Activated CD4-positive, alpha-beta T cell treated with anti-CD3 and anti-CD28 coated beads, Interleukin-2, amount 50 U/mL, for 48 hours (primary cell): ENCODE measurements at places on chromosomes 16 and 17.

DNA sequence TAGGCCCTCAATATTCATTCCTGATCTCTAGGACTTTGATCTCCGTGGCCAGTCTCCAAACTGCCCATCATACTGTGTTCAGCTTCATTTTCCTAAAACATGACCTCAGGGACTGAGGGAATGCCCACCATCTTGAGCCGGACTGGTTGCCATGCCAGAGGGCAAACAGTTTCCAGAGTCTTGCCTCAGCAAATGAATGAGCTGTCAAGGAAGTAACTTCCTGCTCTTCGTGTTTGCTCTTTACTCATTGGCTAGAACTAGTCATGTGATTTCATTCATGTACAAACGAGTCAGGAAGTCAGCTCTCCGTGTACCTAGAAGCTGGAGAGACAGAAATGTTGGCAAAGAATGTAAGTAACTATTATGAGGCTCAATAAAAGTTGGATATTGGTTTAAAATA is 50.2 kb downstream of the ANKFN1 start:
- no peak for DNase-seq

GRCh38 chr17:40511667-40512220 is 10.3 kb upstream of the TNS4 start:
- no peak for DNase-seq

DNA sequence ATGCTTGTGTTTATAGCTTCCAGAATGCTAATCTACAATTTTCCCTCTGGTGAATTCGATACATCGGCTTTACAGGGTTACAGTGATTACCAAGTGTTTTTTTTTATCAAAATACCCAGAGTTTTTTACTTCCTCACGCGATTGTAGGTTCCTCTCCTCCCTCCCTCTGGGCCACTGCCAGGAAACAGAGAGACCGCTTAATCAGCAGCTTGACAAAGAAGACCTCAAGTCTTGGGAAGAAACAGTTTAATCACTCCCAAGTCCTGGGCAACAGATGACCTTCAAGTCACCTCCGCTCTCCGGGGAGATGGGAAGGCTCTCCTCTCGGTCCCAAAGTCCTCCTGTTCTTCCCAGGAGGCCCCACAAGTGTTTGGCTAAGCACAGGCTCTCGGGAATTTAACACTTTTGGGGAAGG is 23.5 kb downstream of the SMTNL2 start:
- DNase-seq: no peak

- no peak for DNase-seq
Observed at GRCh38 chr17:28960256-28961061, 9.1 kb upstream of the PHF12 start.

- DNase-seq: no peak
Observed at GRCh38 chr16:53989597-53989996, 285.6 kb downstream of the FTO start.

DNA sequence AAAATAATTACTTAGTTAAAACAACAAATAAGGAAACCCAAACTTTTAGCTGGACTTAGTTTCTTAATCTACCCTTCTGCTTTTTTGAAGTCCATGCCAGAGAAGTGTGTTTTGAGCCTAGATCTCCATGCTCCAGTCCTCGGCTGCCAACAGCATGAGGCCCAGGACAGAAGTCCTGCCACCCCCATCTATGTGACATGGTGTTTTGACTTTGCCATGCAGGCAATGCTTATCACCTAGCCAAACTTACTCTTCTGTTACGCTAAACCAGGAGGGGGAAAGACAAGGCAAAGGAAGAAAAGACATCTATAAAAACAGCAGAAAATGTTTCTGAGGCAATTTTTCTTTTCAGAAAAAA is 119.5 kb downstream of the PARN start:
- DNase-seq: no peak

- DNase-seq: no peak
Observed at GRCh38 chr17:81480140-81481072, 32.2 kb downstream of the ACTG1 start.

DNA sequence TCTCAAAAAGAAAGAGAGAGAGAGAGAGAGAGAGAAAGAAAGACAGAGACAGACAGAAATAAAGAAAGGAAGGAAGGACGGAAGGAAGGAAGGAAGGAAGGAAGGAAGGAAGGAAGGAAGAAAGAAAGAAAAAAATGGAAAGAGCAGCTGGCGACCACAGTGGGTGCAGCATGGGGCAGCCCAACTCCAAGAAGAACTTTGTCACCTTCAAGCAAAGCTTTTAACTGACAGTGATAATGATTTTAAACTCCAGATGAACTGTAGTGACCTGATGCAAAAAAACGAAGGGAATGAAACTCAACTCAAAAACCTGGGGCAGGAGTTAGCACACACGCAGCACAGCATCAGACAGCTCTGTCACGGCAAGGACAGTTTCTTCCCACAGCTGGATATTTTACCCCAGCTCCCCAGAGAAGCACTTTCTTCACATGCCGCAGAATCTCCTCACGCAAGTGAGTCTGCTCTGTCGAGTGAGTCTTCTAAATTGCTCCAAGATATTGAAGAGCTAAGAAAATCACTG is 5.0 kb upstream of the ARHGAP17 start:
- DNase-seq: no peak

DNA sequence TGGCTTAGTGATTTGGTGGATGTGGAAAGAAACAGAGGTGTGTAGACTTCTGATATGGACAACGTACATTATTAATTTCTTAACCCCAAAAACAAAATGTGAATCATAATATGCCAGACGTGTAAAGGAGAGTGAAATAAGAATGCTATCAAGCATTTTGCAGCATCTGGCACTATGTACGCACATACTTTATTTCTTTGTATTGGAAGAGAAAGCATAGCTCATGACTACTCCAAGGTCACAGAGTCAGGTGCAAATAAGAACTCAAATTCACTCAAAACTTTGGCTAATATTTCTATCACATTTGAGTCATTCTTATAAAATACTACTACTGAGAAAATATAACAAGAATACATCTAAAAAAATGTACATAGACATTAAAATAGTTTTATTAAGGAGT is 74.8 kb downstream of the TTC19 start:
- DNase-seq: no peak

GRCh38 chr17:74525781-74526288 is 5.4 kb downstream of the CD300LB start:
- DNase-seq: no peak

DNA sequence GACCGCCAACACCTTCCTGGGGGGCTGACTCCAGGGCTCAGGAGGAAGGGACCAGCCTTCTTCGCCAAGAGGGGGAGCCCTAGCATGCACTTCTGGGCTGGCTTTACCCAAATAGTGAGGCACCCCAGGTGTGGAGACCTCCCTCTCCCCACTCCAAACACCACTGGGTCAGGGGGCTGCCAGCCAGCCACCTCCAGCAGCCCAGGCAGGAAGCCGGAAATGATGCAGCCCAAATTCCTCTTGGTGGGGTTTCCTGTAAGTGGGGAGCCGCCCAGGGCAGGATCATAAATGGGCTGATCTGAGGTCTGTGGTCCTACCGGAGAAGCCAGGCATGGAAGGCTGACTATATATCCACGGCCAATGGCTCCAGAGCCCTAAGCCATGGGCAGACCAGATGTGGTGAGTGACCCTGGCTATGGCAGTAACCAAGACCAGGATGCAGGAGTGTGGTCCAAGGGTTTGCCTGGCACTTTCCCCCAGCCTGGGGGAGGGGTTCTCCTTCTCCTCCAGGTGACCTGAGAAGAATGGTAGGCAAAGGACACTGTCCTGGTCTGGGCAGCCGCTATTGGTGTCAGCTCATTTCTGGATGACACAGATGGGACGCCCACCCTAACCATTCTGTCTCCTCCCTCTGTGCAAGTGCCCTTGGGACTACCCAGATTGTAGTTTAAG is 4.2 kb downstream of the GIT1 start:
- DNase-seq: no peak

DNA sequence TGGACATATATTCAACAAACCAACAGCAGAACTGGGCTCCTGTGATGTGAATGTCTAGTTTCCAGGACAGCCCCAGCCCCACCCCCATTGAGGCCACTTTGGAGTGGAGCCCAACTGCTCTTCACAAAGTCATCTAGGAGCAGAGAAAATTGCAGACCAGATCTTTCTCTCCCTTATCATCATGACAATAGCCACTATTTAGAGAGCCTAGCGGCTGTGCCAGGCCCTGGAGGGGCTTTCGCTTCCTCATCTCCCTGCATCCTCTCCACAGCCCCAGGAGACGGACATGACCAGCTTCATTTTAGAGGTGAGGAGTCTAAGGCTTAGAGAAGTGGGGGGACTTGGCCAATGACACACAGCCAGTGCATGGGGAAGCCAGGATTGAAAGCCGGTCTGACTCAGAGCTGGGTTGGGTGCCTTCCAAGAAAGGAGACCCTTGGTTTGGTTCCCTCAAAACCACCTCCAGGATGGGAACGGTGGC is 1.4 kb downstream of the PRSS8 start:
- no peak for DNase-seq

GRCh38 chr16:21120976-21121520 is 29.6 kb downstream of the DNAH3 start:
- no peak for DNase-seq

DNA sequence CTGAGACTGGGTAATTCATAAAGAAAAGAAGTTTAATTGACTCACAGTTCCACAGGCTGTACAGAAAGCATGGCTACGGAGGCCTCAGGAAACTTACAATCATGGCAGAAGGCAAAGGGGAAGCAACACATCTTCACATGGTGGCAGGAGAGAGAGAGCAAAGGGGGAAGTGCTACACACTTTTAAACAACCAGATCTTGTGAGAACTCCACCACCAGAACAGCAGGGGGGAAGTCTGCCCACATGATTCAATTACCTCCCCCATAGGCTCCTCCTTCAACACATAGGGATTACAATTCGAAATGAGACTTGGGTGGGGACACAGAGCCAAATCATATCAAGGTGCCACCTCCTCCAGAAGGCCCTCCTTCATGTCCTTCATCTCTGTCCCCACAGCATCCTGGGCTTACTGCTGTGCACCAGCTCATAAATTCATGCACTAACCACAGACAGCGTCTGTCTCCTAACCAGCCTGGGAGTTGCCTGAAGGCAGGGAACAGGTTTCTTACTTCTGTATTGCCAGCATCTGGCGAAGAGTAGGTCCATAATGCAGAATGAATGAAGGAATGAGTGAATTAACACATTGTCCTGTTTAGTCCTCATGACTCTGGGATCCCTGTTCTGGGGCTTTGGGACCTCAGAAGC is 74.4 kb downstream of the WSB1 start:
- DNase-seq: no peak

GRCh38 chr16:82755570-82756282 is 129.0 kb downstream of the CDH13 start:
- DNase-seq: no peak

- DNase-seq: no peak
Observed at GRCh38 chr17:17856386-17856785, 19.6 kb upstream of the SREBF1 start.

DNA sequence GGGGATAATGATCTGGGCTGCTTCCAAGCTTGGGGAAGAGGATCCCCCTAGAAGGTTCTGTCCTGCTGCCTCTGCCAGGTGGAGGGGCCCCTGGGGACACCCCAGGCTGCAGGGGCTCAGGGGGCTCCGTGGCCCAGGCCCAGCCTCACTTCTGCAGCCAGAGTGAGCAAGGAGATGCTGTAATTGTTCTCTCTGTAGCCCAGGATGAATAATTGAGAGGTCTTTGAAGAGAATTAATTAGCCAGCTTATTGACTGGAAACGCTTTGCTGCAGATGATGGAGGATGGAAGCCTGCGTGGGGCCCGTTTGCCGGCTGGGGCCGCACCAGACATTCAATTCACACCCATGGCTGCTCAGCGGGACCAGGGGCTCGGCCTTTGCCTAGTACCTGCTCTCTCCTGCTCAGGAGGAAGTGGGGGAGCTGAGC is 38.5 kb downstream of the TMEM235 start:
- DNase-seq: no peak

- DNase-seq: no peak
Observed at GRCh38 chr16:83220066-83220465, 587.7 kb upstream of the HSBP1 start.

DNA sequence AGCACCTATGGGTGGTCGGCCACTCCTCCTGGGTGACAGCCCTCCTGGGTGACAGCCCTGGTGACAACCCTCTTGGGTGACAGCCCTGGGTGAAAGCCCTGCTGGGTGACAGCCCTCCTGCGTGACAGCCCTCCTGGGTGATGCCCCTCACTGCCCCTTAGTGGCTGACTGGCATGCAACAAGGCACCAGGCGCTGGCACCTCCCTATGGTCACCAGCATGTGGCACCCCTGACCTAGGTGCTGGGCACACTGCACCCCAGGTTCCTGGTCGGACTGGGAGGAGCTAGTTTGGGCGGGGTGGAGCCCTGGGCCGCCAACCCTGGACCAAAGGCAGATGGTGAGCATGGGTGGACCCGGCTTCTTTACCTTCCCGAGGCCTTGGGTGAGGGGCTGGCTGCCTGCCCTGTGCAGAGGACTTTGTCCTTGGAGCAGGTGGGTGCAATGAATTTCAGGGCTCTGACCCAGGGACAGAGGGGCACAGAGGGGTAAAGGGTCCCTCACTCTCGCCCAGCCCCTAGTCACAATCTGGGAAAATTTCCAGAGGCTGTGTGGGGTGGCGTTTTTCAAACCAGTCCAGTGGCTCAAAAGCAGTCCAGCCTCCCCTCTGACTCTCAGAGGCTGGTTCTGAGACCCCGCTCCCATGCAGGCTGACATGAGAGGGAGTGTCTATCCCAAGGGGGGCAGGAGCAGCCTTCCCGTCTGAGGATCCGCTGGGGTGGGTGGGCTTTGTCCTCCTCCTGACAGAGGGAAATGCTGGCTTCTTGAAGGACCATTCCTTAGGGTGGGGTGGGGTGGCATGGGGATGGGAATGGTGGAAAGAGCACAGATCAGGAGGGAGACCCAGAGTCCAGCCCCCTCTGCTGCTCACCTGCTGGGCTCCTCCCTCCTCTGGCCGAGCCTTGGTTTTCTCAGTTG is 25.9 kb upstream of the TNFRSF13B start:
- no peak for DNase-seq

DNA sequence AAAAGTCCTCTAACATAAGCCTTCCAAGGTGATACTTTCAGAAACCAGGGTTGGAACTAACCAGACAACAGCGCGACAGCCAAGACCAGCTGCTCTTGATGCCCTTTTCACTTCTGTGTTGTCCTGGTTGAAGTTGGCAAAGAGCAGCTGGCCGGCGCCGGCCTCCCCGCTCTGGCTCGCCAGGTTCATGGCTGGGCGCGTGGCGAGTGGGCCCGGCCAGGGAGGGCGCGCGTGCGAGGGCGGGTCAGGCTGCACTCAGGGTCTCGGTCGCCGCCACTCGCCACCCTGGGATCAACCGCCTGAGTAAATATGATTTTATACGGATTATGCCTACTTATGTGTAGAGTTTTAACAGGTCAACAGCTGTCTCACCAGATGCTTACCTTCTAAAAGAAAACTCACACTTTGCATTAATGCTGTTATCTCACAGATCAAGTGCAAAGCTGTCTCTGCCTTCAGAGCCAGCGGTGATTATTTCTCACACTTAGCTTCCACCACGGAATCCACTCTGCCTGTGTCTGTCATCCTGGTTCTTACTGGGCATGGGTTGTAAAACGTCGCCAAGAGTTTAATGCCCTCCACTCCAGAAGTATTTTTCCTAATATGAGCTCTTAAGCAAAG is 13.5 kb downstream of the KCTD2 start:
- no peak for DNase-seq

GRCh38 chr16:57865746-57866528 is 63.6 kb upstream of the KIFC3 start:
- DNase-seq: no peak
